Stimulated activated CD4-positive, alpha-beta T cell treated with anti-CD3 and anti-CD28 coated beads, Interleukin-2, amount 100 ng/mL, for 48 hours (primary cell): ENCODE measurements at places on chromosomes 1 and 21.

DNA sequence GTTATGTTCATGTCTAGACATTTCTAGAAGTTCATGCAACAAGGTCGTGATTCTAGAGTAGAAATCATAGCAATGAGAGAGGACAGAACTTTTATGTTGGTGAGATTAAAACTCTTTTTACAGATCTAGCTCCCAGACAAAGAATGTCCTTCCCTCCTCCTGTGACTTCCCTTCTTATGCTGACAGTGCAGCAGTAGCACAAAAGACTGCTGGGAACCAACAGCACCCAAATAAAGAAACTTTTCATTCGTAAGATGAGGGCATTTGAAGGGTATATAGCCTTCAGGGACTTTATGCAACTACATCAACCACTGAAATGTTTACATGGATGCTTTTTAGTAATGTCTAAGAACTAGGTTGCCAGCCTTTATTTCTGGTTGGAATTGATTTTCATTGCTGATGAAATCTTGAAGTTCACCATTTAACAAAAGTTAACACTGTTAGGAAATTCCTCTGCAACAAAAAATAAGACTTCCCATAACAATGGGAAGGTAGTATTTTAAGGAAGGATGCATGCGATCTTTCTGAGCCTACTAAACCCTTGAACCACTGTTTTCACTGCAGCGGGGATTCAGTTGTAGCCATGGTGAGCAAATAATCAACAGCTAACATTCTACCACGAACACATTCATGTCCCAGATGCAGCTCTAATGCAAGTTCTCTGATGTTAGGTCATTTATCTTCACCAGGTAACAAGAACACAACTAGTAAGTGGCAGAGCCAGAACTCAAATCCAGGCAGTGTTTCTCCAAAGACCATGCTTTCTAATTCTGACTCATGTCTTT, 672.8 kb downstream of the PTPRC start:
- DNase-seq: no peak

GRCh38 chr1:206573319-206573718, 38.9 kb downstream of the EIF2D start:
- no peak for DNase-seq

DNA sequence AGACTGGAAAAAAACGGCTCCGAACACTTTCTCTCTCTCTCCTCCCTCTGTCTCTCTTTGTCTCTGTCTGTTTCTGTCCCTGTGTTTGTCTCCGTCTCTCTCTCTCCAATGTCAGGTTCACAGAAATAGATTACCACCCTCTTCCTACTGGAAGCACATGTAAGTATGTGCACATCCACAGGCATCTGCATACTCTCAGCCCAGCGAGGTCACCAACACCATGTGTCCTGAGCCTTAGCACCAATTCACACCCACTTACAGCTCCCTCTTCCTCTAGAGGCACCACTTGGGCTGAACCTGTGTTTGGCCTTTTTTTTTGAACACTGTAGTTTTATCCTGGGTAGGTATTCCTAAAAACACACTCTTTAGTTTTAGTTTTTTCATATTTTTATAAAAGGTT, 130.5 kb downstream of the ETS2 start:
- no peak for DNase-seq

- no peak for DNase-seq
Observed at GRCh38 chr21:44263221-44263760, 1.6 kb upstream of the DNMT3L start.

- no peak for DNase-seq
Observed at GRCh38 chr21:45403825-45404729, 888 bp upstream of the COL18A1 start.

DNA sequence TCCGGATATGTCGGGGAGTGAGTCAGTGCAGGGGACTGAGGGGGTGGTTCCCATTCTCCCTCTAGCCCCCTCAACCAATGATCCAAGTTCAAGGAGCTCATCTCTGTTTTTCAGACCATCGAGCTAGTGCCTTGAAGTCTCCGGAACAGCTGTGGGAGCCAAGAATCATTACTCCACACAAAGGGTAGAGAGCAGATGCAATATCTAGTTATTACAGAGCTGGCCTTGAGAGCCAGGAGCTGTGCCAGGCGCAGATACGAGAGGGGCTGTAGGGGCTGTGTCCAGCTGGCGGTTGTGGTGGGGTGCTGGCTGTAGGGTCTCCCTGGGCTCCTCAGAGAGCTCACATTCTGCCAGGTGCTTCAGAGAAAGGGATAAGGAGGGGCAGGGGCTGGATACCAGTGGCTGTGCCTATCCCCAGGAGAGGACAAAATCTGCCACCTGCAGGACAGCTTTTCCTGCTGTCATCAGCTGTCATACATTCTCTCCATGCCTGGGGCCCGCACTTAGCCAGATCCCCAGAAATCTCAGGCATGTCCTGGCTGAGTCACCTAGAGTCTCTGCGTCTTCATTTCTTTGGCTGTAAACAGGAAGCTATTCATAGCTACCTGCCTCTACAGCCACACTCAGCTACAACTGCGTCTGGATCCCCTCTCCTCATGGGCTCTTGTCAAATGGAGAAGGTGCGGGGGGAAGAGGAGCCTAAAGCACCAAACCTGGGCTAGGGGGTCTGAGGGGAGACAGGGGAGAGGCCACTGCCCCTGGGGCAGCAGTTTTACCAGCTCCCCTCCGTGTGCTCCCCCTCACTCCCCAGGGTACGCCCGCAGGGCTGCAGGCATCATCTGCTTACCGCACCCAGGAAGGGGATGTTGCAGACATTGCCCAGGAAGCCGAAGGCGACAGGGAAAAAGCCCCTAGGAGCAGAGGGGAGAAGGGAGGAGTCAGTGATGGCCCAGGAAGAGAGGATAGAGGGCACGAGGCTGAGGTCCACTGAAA, 2.4 kb upstream of the KISS1 start:
- DNase-seq: no peak

- DNase-seq: no peak
Observed at GRCh38 chr1:221487781-221488524, 253.9 kb downstream of the DUSP10 start.

- no peak for DNase-seq
Observed at GRCh38 chr1:47211796-47212269, 20.2 kb downstream of the TAL1 start.

- DNase-seq: no peak
Observed at GRCh38 chr21:46570119-46570518, 34.8 kb downstream of the S100B start.

- no peak for DNase-seq
Observed at GRCh38 chr1:85563139-85563538, 17.4 kb upstream of the CCN1 start.

GRCh38 chr1:145961425-145962156, 2.8 kb downstream of the ANKRD34A start:
- DNase-seq: no peak

DNA sequence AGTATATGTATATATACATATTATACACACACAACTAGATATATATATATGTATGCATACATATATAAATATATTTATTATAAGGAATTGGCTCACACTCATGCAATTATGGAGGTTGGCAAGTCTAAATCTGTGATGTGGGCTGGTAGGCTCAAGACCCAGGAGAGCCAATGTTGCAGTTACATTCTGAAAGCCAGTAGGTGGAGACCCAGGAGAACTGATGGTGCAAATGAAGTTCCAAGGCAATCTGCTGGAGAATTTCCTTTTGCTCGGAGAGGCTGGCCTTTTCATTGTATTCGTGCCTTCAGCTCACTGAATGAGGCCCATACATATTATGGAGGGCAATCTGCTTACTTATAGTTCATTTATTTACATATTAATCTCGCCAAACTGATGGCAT, 9.4 kb downstream of the IVL start:
- DNase-seq: no peak
